Eye (tissue), 1 donor: ENCODE measurements at places on chromosomes 2 and 18.

GRCh38 chr18:9449600-9450414, 25.5 kb upstream of the RALBP1 start:
- no peak for DNase-seq

- no peak for DNase-seq
These were observed 449.7 kb upstream of the CHAC2 start for GRCh38 chr2:53317861-53318260.

DNA sequence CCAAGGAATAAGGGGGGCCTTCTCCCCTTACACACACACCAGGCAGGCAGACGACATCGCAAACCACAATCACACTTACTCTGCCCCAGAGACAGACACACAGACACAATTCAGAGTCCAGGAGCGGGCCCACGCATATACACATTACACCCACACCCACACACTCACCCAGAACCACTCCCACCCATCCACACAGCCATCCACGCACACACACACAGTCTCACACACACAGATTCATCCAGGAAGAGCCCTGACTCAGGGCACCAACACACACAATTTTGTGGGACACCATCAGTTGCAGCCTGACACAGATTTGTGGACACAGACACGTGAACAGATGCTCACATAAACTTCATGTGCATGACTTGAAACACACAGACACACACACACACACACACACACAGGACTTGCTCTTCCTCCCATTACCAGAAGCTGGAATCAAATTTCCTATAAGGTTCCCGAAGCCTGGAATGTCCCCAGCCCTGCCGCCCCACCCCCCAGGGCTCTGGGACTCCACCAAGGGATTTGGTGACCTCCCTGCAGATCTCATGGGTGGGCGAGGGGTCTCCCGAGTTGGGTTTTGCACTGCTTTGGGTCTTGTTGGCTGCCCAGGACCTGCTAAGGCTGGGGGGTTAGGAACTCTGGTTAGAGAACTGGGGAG, 23.5 kb downstream of the TNS1 start:
- DNase-seq = peak; percentile 74

- DNase-seq = no peak
These were observed 238.3 kb downstream of the LOXHD1 start for GRCh38 chr18:46418663-46419260.

DNA sequence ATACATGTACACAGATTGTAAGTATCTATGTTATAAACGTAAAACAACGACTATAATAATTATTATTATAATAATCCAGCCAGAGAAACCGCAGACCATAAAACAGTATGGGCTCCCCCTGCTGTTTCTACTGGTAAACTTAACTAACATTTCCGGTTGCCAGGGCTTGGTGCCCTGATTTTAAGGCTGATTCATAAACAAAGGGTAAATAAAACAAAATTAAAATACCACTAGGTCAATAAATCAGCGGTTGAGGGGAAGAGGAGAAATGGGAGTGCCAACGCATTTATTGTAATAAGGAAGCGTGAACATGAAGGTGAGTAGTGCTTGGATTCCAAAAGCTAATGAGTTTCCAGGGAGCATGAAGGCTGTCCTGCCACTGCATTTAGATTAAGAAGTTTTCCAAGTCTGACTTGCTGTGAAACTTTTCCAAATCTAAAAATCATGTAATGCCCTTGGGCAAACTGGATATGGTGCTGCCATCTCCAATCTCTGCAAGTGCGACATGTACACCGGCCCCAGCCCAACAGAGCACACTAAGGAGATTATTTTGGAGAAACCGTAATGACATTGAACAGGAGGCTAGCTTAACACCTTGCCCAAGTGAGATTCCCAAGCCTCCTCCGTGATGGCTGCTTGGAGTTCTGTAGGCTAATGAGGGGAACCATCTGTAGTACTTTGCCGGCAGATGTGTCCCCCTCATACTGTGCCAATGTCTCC, 50.7 kb upstream of the HNRNPA3 start:
- DNase-seq = peak; percentile 32

GRCh38 chr2:9250091-9250490, 43.5 kb downstream of the ASAP2 start:
- DNase-seq = no peak

DNA sequence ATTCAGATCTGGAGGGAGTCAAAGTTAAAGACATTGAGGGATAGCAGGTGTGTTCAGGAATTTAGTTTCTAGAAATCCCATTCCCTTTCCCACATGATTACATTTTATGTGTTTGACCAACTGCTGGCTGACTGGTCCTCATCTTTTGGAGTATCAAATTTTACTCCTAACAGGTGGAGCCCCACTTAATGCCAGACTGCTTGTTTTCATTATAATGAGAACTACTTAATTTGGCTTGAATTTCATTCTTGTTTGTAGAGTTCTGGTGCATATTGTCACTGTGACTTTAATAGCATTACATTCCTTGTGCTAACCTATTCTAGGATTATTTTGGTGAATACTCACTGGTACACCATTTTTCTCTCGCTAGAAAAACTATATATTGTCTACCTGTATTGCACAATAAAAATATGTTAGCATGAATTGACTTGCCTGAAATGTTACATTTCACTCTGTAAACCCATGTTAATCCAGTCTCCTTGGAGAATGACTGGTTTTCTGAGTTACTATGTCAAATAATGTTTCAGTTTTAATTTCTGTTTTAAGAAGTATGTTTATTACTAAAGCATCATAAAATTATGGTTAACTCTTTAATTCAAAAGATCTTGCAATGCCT, 98.2 kb downstream of the TANC1 start:
- DNase-seq = no peak

- DNase-seq = no peak
These were observed 115.1 kb downstream of the NFATC1 start for GRCh38 chr18:79510731-79511241.

- peak; percentile 13 for DNase-seq
These were observed 174.6 kb downstream of the ZNF385B start for GRCh38 chr2:179686718-179687342.

GRCh38 chr2:20190170-20190569, 34.8 kb downstream of the SDC1 start:
- no peak for DNase-seq

GRCh38 chr18:13556502-13556901, 169.9 kb downstream of the FAM210A start:
- DNase-seq = no peak

DNA sequence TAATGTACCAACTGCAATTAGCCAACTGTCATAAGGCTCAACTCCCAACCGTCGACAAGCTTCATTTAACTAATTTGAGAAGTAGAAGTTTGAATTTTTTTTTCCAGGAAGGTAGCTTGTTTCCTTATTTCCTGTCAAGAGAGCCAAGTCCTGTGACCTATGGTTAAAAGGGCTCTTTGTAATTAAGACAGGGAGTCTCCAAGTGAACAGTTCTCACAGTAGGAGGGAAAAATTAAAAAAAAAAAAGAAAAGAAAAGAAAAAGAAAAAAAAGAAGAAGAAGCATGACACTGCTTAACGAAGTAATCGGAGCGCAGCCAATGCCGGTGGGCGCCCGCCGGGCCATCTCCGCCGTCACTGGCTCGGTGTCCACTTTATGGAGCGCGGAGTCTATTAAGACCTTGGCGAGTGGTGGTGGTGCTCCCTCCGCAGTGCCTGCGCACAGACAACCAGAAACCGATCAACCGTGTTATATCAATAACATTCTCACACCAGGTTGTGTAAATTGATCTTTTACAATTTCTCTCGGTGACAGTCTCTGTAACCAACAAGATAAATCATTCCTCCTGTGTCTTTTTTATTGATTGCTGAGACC, 197.2 kb upstream of the POU3F3 start:
- peak; percentile 63 for DNase-seq

GRCh38 chr2:237482485-237482884, 4.6 kb upstream of the MLPH start:
- DNase-seq = peak; percentile 38

DNA sequence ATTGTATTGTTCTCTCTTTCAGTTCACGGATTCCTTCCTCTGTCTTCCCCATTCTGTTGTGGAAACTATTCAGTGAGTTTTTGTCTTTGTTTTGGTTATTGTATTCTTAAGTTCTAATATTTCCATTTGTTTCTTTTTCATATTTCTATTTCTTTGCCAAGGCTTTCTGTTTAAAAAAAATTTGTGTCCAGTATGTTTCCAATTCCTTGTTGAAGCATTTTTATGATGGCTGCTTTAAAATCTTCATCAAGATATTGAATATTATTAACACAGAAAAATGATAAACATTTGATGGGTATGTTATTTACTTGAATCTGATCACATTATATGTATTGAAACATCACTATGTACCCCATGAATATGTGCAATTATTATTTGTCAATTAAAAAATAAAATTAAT, 42.4 kb downstream of the ASB1 start:
- DNase-seq = no peak
